ENCODE measurements at places on chromosomes 2 and 18.
A peak's percentile ranks its signal among the peaks of the same experiment; 100 is the strongest.

- DNase-seq, result no peak
Measured at GRCh38 chr2:69250981-69251380, 136.0 kb downstream of the GFPT1 start.

GRCh38 chr18:33161131-33161530, 279.4 kb downstream of the CCDC178 start:
- DNase-seq, result no peak

- peak; percentile 38 for DNase-seq
Measured at GRCh38 chr18:42915299-42915698, 200.2 kb downstream of the RIT2 start.

GRCh38 chr2:210268281-210268680, 43.0 kb upstream of the ACADL start:
- no peak for DNase-seq

DNA sequence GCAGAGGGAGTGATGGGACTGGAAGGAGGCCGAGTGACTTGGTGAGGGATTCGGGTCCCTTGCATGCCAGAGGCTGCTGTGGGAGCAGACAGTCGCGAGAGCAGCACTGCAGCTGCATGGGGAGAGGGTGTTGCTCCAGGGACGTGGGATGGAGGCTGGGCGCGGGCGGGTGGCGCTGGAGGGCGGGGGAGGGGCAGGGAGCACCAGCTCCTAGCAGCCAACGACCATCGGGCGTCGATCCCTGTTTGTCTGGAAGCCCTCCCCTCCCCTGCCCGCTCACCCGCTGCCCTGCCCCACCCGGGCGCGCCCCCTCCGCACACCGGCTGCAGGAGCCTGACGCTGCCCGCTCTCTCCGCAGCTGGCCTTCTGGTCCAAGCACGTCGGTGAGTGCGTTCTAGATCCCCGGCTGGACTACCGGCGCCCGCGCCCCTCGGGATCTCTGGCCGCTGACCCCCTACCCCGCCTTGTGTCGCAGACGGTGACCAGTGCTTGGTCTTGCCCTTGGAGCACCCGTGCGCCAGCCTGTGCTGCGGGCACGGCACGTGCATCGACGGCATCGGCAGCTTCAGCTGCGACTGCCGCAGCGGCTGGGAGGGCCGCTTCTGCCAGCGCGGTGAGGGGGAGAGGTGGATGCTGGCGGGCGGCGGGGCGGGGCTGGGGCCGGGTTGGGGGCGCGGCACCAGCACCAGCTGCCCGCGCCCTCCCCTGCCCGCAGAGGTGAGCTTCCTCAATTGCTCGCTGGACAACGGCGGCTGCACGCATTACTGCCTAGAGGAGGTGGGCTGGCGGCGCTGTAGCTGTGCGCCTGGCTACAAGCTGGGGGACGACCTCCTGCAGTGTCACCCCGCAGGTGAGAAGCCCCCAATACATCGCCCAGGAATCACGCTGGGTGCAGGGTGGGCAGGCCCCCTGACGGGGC, 4.6 kb downstream of the PROC start:
- peak; percentile 40 for DNase-seq

DNA sequence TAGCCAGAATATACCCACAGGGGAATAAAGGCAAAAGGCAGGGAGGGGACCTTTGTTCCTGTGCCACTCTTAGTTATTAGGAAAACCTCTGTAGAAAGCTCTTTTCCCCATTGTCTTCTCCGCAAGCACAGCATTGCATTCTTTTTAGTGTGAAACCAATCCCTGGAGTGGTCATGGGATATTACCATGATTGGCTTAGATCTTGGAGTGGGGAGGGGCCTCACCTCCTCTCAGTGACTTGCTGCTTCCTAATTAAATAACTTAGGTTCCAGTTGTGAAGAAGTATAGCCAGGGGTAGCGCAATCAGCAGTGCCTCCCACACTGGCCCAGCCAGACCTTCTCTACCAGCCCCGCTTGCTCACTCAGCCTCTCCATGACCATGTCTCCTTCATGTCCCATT, 49.9 kb upstream of the AFF3 start:
- no peak for DNase-seq

DNA sequence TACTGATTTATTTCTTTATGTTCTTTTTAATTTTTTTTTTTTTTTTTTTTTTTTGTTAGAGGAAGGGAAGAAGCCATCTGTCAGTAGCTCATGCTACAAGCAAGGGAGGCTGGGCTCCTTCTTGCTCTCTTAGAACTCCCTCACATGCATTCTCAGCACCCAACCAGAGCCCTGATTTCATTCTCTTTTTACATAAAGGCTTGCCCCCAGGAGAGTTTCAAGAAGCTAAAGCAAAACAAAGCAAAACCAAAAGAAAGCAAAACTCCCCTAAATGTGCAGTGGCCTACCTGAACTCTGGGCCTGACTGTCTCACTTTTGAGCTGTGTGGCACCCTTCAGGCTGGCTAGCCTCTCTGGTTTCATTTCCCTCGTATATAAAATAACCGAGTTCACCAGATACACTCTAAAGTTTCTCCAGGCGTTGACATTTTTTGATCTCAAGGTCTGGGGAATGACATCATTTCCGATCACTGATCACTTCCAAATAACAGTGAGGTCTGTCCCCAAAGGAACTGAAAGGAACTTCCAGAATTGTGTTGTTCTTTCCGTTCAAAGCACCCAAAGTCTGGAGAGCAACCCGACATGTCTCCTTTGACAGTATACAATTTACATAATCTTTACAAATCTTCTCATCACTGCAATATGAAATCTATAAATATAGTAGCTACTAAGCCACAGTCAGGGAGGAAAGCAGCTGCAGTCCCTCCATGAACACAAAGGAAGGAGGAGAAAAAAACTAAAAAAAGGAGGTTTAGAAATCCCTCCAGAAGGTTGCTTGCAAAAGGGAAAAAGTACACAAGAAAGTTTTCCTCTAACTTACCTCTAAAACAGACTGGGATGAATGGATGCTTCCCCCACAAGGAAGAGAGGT, 145.6 kb upstream of the NCK2 start:
- DNase-seq, result no peak

- DNase-seq, result no peak
Measured at GRCh38 chr2:85978883-85979780, 90.3 kb upstream of the ST3GAL5 start.

DNA sequence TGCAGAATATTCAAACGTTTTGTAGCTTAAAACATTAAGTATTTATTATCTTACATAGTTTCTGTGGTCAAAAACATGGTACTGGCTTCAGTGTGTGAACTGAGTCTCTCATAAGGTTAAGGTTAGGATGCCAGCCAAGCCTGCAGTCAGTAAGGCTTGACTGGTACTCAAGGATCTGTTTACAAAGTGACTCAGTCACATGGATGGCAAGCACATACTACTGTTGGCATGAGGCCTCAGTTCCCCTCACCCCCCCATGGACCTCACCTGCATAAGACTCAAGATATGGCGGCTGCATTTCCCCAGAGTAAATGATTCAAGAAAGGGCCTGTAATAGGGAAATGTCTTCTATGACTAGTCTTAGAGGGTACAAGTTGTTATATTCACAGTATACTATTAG, 1167.5 kb downstream of the DPP10 start:
- peak; percentile 2 for DNase-seq

DNA sequence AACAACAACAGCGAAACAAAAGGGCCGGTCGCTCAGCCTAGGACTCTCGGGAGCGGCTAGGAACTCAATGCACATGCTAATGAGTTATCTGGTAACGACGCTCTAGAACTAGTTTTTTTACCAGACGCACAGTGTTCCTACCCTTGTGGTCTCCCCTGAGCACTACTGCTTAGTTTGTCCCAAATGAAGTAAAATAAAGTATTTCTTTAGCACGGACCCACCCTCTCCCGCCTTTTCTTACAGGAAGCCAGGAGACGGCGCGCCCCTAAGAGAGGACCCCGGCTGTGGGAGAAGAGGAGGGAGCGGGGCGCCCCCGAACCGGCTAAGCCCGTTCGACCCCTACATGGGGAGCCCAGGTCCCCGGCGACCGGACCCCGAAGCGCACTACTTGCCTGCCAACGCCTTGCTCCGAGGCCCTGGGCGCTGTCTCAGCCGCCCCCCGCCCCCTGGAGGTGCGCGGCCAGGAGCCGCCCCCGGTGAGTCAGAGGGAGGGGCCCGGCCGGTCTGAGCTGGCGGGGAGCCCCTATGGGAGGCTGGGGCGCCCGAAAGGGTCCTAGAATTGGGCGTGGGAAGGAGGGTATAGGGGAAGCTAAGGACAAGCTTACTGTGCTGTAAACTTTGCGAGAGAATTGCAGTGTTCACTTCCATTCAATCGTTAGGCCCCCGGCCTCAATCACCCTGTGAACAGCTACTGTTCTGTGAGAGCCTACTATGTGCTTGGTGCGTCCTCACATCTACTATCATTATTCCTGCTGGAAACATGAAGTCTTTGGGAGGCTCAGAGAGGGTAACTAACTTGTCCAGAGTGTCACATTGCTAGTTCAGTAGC, 3.6 kb upstream of the CAPG start:
- DNase-seq, result peak; percentile 81

DNA sequence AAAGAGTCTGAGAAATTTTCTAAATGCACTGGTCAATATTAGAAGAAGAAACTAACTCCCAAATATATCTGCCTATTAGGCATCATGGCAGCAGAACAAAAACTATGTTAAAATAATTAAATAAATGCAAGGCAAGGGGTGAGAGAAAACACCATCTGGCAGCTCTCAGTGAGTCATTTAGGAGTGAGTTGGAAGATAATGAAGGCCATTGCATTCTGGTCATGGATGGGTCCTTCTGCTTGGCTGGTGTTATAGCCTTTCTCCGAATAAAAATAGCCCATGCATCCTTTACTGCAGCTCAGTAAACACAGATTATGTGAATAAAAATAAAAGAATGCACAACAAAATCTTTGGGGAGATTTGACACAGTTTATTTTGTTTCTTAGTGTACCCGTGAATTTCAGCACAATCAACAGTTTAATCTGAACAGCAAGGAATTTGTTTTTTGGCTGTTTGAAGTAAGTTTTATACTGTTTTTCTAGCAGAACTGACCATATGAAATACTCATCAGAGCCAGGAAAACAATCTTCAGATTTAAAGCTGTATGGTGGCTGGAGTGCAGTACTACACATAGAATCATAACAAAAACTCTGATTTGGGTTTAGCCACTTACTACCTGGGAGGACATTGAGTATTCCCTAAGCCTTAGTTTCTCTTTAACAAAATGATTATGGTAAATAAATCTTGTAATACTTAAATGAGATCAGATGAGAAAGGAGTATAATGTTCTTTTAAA, 225.1 kb upstream of the ITGA4 start:
- peak; percentile 38 for DNase-seq

- no peak for DNase-seq
Measured at GRCh38 chr2:45720210-45720609, 68.7 kb downstream of the PRKCE start.

DNA sequence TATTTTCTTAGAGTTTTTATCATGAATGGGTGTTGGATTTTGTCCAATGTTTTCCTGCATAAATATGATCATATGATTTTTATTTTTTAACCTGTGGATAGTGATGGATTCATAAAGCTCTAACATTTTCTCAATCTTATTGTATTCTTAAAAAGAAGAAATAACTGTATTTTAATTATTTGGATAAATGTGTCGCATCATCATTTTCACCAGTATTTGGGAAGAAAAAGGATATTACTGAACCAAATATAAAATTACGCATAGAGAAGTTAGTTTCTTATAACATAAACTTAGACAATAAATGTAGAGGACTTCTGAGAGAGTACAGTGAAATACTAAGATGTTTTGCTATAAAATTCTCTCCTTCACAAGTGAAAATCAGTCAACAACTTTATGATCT, 126.0 kb upstream of the CHST9 start:
- no peak for DNase-seq

- DNase-seq, result peak; percentile 28
Measured at GRCh38 chr2:226270285-226271058, 529.1 kb downstream of the IRS1 start.

- DNase-seq, result no peak
Measured at GRCh38 chr2:53867169-53867568, 7.4 kb upstream of the GPR75 start.

DNA sequence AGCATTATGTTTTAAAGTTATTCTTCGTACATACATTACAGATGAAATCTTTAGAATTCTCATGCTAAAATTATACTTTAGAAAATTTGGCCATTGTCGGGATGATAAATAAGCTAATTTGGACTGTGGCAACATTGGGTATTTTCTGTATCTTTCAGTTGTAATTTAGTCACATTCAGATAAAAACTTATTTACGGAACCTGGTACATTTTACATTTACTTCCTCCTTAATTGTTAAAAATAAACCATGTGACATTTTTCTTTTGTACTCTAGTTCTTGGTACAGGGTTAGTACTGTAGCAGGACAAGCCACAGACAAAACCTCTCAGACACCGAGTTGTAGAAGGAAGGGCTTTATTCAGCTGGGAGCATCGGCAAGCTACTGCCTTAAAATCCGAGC, 4.2 kb downstream of the CNDP2 start:
- no peak for DNase-seq

GRCh38 chr2:71547616-71548285, 94.4 kb downstream of the DYSF start:
- no peak for DNase-seq

DNA sequence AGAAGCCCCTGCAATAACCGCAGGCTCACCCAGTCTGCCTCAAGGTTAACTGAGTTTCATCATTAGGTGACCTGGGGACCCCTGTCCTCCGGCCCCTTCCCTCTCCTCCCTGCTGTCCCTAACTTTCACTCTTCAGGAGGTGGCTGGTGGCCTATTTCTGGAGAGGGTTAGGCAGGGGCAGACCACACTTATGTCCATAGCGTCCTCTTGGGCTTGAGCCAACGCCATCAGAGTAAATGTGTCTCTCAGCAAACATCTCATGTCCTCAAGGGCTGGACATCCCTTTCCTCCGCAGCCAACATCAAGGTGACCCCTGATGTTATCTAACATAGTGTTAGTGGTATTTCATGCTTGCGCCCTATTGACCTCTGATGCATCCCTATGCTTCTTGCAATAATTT, 114.8 kb downstream of the BCL11A start:
- DNase-seq, result no peak

DNA sequence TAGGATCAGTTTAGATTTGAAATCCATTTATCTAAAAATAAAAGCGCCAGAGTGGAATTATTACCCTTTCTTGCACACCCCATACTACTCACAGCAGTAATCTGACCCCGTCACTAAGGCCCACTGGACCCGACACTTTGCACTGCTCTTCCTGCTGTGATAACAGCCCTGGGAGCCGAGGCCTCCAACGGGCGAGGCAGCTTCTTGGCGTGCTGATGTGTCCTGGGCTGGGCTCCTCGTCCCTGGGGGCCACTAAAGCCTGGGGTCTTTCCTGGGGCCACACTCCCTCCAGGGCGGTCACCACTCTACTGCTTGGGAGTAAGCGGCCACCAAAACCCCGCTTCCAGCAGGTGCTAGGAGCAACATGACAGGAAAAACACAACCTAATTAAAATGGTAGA, 61.7 kb downstream of the ZAP70 start:
- no peak for DNase-seq

- no peak for DNase-seq
Measured at GRCh38 chr2:177239932-177240630, 24.4 kb downstream of the NFE2L2 start.

- DNase-seq, result peak; percentile 26
Measured at GRCh38 chr2:98383166-98383565, 36.9 kb downstream of the CNGA3 start.

- DNase-seq, result no peak
Measured at GRCh38 chr18:79260023-79260422, 135.7 kb upstream of the NFATC1 start.

Measured in astrocyte of the hippocampus (primary cell).